CD4-positive, alpha-beta T cell treated with Interleukin-2 at 100 ng/mL for 4 hours (primary cell): ENCODE measurements at places on chromosomes 7 and 10.

DNA sequence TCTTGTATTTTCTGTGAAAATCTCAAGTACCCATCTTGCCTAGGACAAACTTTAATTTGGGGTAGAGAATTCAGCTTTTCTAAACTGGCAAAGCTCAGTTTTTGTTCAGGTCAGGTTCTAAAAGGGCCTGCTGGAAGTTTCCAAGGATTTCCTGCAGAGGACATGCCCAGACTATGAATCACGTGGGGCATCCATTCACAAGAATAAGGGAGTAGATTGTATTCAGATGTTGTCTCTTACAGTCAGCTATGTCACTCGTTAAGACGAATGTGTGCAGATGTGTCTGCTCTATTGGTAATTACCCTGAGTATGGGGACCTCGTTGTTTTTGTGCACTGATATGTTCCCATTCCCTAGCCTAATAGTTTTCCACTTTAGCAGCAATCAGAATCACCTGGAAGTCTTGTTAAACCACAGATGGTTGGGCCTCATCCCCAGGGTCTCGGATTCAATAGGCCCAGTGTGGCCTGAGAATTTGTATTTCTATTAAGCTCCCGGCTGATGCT lies 81.0 kb upstream of the ITPRID1 start:
- DNase-seq, result no peak

DNA sequence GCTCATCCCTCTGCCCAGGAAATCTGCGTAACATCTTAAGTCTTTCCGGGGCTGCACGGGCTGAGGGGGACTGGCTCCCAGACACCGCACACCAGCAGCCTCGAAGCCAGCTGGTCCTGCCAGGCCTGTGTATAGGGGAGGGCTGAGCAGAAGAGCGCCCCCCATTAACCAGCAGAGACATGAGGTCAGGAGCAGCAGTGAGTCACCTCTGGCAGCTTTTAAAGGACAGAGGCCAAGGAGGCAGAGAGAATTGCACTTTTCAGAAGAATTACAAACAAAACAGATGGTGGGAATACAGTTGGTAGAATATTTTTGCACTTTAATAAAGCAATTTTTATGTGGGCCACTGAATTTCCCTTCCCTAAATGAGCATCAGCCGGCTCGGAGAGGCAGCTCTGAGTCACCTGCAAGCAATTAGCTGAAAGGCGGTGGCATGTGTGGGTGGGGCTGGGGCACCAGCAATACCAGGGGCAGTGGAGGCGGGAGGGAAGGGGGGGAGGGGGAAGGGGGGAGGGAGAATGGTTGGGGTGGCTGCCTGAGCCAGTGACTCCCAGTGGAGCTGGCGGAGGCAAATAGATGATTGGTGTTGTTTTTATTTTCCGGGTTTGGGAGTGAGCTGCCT lies 39.1 kb downstream of the GOLGA7B start:
- no peak for DNase-seq

GRCh38 chr7:97270280-97270679 lies 152.8 kb downstream of the SDHAF3 start:
- no peak for DNase-seq

- no peak for DNase-seq
Observed at GRCh38 chr7:74084722-74085578, 1.3 kb downstream of the LIMK1 start.

- DNase-seq, result no peak
Observed at GRCh38 chr7:132406039-132406438, 170.2 kb downstream of the PLXNA4 start.

- no peak for DNase-seq
Observed at GRCh38 chr7:72268090-72268489, 144.0 kb downstream of the CALN1 start.

- no peak for DNase-seq
Observed at GRCh38 chr7:106480616-106481031, 180.3 kb downstream of the CCDC71L start.

GRCh38 chr7:87216701-87217508 lies 2.6 kb downstream of the TMEM243 start:
- peak; percentile 70 for DNase-seq

- no peak for DNase-seq
Observed at GRCh38 chr7:104652434-104652833, 324.0 kb downstream of the LHFPL3 start.

- DNase-seq, result no peak
Observed at GRCh38 chr10:72034040-72034499, 54.3 kb downstream of the SPOCK2 start.

GRCh38 chr10:77571490-77571889 lies 66.1 kb downstream of the KCNMA1 start:
- no peak for DNase-seq

- no peak for DNase-seq
Observed at GRCh38 chr10:128027306-128027705, 98.9 kb downstream of the MKI67 start.

- no peak for DNase-seq
Observed at GRCh38 chr7:90173127-90173844, 19.0 kb downstream of the STEAP1 start.

DNA sequence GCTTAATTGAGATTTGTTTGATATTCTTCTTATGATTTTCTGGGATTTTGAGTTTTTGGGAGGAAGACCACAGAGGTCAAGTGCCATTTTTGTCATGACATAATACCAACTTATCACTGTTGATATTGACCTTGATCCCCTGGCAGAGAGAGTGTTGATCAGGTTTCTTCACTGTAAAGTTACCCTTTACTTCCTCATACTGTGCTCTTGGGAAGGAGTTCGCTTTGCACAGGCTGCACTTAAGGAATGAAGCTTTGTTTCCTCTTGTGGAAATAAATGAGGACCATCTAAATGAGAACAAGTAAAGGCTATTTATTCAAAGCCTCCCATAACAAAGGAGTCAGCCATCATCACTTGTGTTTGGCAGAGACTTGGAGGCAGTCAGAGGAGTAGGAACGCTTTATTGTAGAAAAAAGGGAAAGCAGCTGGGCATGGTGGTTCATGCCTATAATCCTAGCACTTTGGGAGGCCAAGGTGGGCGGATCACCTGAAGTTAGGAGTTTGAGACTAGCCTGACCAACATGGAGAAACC lies 16.1 kb downstream of the ST7 start:
- no peak for DNase-seq

DNA sequence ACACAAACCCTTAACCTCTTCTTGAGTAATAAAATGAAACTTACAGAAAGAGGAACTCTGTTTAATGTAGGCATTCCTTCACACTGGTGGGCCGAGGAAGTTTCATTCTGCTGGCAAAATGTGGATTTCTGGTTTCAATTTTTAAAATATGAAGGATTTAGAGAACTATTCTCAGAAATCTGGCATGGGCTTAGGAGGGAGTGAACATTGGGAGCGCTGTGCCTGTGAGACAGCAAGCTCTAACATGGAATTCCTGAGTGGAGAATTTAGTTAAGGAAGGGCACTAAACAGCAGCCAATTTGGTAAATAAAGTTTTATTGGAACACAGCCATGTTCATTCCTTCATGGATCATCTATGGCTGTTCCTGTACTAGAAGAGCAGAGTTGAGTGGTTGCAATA lies 751.8 kb upstream of the IGFBP3 start:
- DNase-seq, result no peak

- no peak for DNase-seq
Observed at GRCh38 chr7:141697211-141697871, 4.6 kb downstream of the DENND11 start.

DNA sequence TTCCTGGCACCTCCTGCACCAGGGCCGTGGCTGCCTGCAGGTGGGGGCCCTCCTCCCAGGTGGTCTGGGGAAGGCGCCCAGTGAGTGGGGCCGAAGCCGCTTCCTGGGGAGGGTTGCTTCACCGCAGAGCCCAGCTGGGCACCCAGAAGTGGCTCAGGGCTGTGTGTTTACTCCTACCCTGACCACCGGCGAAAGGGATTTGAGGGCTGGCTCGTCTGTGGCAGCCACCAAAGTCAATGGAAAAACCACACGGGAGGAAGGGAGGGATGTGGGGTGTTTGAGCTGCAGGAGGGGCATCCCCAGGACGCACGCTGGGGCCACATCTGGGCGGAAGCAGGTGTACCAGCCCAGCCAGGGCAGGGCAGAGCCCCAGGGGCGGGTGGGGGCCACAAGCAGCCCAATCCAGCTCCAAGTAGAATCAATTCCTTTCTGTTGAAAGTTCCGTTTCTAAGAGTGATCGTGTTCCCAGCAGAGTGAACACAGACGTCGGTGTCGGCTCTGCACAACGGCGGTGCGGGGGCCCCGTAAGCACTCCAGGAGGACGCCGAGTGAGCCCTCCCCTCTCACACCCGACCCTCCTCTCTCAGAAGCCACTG lies 69.9 kb downstream of the FOXL3 start:
- DNase-seq, result no peak

DNA sequence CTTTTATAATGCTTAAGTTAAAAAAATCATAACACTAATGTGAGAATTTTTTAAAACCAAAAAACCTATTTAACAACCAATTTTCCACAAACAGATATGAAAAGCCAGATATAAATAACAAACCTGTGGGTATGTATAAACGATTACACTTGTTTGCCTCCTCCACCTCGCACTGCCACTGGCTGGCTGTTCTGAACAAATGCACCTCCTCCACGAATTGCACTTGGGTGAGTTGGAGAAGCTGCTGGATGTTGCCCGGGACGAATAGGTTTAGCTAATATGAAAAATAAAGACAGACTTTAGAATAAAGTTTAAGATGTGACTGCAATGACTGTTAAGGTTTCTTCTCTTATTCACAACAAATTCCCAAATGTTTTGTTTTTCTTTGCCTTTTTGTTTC lies 40.8 kb downstream of the KIF5B start:
- no peak for DNase-seq

DNA sequence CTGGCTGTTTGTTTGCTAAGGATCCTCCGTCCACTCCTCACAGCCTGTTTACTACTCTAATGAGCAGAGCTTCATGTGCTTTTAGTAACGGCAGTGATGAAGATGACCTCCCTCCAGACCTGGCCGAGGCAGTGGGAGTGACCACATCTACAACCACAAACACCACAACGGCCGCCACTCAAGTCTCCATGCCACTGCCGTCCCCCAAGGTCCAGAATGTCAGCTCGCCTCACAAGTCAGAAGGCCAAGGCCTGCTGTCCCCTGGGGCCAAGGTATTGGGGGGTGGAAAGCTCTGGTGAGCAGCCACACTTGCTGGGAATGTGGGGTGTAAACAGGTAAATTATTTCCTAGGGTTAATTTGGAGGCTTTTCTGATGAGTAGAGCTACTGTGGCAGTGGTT lies 926.4 kb downstream of the IPMK start:
- DNase-seq, result no peak

DNA sequence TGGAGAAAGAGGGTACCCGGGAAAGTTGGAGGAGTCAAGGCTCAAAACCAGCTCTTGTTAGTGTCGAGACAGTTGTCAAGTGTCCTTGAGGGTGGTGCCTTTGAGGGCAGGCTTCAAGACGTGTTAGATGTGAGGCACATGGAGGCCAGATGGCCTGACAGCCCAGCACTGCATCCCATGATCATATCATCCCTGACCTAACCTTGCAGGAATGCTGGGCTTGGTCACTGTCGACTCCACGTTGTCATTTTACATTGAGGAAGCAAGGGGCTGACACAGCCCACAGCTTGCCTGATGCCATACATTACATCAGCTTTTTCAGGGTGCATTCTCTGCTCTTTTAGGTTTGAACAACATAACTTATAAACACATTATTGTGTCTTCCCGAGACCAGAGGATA lies 114.1 kb downstream of the ABCA13 start:
- DNase-seq, result no peak

DNA sequence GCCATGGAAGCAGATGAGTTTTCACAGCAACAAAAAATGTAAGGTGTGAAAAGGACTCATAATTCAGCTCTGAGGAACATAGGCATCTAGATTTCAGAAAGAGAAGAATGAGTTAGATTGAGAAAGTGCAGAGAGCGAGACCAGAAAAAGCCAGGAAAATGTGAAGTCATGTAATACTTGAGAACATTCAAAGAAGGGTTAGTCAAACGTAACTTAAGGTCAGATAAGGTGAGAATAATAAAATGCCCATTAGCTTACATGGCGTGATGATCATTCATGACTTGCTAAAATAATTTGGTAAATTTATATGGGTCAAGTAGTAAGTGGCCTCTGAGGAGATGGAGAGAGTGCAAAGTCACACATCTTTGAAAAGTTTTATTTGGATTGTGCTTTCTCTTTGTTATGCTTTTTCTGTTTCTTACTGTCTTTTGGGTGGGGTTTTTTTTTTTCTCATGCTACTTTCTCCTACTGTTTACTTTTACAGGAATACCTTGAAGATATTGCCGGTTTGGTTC lies 271.8 kb upstream of the NRG3 start:
- DNase-seq, result no peak

GRCh38 chr7:81457852-81458522 lies 311.9 kb downstream of the HGF start:
- DNase-seq, result no peak

DNA sequence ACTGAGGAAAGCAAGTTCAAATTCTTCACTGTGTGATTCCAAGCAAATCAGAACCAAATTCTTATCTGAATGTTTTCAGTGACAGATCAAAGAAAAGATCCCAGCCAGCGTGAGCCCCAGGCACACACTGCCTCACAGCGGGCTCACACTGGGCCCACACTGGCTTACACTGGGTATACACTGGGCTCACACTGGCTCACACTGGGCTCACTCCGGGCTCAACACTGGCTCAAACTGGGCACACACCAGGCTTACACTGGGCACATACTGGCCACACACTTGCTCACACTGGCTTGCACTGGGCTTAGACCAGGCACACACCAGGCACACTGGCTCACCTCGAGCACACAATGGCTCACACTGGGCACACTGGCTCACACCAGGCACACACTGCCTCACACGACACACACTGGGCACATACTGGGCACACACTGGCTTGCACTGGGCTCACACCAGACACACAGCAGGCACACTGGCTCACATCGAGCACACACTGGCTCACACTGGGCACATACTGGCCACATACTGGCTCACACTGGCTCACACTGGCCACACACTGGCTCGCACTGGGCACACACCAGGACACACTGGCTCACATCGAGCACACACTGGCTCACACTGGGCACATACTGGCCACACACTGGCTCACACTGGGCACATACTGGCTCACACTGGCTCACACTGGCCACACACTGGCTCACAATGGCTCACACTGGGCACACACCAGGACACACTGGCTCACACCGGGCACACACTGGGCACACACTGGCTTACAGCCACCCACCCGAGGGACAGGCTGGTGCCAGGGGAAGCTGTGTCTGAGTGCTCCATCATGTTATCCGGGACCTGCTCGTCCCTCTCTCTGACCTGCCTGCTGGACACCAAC lies 156.3 kb downstream of the PTPRN2 start:
- DNase-seq, result no peak

DNA sequence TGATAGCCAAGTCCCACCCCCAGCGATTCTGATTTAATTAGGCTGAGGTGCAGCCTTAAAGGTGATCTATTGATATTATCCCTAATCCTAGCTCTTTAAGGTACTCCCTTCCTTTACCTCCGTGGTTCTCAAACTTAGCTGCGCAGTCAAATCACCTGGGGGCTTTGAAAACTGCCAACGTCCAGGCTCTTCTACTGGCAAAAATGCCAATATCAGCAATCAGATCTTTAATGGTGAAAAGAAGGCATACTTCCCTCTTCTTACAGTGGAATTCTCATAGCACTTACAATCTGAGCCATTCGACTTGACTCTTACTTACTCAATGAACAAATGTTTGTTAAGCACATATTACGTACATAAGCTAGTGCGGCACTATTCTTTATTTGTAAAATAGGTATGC lies 704 bp upstream of the SLC35B4 start:
- DNase-seq, result no peak
